ENCODE measurements at places on chromosomes 13 and 19. TPM values are rescaled to one million over a fixed set of nuclear protein-coding genes. Genes with fewer than 3 reads are reported as not detected.

DAND5 gene
- not detected for total RNA-seq

MEIS3 gene
- not detected for total RNA-seq

ZNF433 gene
- total RNA-seq, result 0.29 TPM

ZNF93 gene
- 7.4 TPM for total RNA-seq

PNMA8B gene
- total RNA-seq, result not detected

Measured in T-helper 1 cell treated with Interleukin-12 subunit alpha and Interleukin-12 subunit beta and Interleukin-4 antibody, amounts not matched to agents 30 ng/mL and 1 ng/mL, for 36 hours (primary cell).